Mesenteric fat pad (tissue), 1 donor: ENCODE measurements at places on chromosomes 4 and X. TPM values are rescaled to one million over a fixed set of nuclear protein-coding genes. Genes with fewer than 3 reads are reported as not detected.

DNA sequence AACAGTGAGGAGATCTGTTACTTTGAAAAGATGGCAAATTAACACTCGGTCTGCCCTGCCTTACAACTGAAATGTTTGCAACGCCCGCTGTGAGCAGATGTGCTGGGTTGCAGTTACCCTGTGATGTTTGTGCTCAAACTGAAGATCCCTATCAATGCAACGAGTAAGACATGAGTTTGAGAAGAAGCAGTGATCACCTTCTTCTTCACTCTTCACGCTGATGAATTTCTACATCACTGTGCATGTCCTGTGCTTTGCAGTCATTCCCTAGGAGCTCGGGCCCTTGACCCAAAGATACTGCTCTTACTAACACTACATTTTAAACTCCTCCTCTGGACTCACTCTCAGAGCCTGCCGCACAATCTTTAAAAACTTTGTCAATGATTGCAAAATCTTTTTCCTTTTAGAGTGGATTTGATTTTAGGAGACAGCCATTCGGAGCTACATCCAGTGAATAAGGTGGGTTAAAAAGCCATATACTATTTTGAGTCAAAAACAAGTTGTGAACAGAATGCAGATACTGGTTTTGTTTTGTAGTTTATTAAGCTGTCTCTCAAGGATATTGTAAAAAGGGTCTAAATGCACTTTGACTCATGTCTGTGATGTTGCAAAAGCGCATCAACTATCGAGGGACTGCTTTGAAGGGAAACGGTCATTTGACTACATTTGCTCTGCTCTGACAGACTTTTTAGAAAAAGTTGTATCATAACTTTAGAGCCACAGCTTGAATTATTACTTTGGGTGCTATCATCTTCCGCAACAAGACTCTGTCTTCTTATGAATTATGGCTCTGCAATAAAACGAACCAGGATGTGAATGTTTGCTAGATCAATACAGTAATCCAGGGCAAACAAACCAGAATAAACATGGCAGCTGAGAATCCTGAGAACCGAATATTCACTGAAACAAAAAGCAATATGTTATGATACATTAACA lies 5.7 kb upstream of the RHOH start:
- no peak for DNase-seq

GRCh38 chr4:87669373-87669772 lies 19.3 kb downstream of the DMP1 start:
- DNase-seq: no peak

WDFY3 gene
- 124 TPM for total RNA-seq

DNA sequence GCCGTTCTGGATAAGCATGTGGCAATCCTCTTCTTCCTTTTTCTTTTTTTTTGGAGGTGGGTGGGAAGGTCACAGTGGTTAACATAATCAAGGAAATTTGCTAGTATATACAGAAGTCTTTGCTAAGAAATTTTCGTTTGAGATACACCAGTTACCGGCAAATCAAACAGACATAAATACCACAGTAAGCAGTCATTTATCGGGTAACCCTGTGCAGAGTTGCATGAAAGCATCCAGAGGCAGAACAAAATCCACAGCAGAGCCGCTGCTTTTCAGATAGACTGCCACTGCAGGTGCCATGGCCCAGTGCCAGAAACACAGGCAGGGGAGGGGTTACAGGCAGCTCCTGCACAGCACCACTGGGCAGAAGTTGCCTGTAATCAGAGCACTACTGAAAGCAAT lies 179.1 kb upstream of the MAB21L2 start:
- no peak for DNase-seq

GRCh38 chr4:188701952-188702351 lies 562.7 kb downstream of the TRIML1 start:
- DNase-seq: no peak

ETDB gene
- total RNA-seq: not detected

GRCh38 chrX:20224814-20225487 lies 41.8 kb downstream of the RPS6KA3 start:
- DNase-seq: no peak

BGN gene
- 72.1 TPM for total RNA-seq

ART3 gene
- total RNA-seq: not detected

DNA sequence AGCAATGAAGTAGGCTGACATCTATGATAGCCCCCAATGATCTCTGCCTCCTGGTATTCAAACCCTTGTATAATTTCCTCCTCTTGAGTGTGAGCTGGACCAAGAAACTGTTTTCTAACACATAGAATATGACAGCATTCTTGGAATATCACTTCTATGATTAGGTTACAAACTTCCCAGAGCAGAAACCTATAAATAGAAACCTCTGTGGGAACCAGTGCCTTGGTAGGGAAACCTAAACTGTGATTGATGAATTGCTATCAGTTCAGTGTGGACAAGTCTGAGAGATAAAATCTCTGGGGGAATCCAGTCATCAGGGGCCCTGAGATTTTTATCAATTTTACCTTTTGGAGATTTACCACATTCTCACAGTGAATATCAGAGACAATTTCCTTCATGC lies 756.5 kb upstream of the AGA start:
- no peak for DNase-seq

GRCh38 chrX:69546417-69546816 lies 42.3 kb downstream of the NALF2 start:
- no peak for DNase-seq

ZAR1 gene
- not detected for total RNA-seq

DNA sequence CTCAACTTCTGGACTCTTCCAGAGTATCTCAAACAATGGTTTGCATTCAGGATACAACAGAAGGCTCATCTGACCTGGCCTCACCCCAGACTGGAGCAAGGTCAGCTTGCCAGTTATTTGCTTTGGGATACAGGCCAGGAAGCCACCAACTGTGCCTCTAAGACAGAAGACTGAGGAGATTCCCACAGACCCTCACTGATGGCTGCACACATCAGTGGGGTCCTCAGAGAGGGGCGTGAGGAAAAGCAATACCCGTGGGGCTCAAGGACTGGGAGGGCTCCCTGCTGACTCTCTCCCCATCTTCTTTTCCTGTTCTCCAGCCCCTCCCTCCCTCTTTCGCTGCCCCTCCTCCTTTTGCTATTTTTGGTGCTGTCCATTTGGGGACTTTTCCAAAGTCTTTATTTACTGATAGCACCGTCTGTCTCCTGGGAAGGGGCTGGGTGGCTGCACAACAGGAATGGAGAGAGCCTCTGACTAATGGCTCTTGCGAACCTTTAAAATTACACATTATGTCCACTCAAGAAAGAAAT lies 23.2 kb downstream of the RELL1 start:
- no peak for DNase-seq

CT83 gene
- not detected for total RNA-seq

DNA sequence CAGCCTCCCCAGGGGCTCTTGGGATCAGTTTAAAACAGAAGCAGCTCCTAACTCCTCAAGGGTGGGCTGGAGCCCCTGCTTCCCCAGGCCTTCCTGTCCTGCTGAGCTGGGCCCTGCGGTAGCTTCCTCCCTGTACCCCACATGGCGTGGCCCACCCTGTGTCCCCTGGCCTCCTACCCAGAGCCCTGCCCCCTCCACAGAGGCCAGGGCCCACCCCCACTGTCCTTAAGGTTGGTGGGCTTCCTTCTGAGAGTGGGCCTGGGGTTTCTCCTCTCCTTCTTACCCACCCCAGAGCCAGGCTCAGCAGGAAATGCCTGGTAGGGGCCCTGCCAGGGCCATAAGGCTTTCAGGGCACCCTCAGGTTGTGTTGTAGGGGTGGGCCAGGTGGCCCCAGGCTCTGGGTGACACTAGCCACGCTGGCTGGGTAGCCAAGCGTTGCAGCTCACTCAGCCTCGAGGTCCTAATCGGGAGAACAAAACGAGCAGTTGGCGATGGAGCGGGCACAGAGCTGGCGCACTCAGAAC lies 11.6 kb downstream of the SH3BP2 start:
- DNase-seq: no peak

- no peak for DNase-seq
These were observed 645.9 kb upstream of the INTU start for GRCh38 chr4:126986828-126987227.

DNA sequence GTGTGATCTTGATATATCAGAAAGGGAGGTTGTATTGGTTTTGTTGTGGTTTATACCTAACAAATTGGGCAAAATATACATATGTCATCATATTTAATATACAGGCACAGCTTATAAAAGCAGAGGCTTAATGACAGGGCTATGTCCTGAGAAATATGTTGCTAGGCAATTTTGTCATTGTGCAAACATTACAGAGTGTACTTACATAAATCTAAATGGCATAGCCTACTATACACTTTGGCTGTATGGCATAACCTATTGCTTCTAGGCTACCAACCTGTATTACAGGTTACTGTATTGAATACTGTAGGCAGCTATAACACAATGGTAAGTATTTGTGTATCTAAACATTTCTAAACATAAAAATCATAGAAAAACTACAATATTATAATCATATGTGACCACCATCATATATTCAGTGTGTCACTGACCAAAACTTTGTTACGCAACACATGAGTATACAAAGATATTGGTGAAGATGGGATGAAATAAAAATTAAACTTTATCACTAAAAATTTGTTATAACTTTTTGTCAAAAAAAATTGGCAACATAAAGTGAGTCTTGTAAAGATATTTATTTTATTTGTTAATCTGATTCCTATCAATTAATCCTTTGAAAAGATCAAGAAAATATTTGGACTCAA lies 414.0 kb upstream of the HS3ST1 start:
- no peak for DNase-seq

GRCh38 chr4:27742816-27743215 lies 882.2 kb downstream of the STIM2 start:
- DNase-seq: no peak

RNF128 gene
- total RNA-seq: 0.55 TPM

DNA sequence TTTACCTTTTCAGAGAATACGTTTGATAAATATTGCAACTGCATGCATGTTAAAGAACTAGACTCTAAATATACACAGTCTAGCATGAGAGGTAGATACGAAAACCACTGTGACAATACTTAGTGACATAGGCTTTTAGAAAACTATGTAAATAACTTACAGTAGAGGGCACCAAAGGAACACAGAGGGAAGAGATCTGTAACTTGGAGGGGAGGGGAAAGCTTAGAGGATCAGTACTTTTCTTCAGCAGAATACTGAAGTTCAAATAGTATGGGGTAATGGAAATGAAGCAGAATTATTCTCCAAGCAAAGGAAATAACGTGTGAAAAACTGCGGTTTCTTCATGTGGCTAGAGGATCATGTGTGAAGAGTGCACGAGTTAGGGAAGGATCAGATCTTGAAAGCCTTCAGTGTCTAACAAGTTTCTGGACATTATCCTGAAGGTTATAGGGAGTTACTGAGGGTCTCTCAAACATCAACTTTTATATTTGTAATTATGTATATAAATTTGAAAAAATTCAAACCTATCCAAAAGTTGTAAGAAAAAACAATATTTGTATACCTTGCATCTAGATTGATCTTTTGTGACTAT lies 264.3 kb downstream of the NPFFR2 start:
- DNase-seq: no peak

TLR3 gene
- 10.9 TPM for total RNA-seq

DNA sequence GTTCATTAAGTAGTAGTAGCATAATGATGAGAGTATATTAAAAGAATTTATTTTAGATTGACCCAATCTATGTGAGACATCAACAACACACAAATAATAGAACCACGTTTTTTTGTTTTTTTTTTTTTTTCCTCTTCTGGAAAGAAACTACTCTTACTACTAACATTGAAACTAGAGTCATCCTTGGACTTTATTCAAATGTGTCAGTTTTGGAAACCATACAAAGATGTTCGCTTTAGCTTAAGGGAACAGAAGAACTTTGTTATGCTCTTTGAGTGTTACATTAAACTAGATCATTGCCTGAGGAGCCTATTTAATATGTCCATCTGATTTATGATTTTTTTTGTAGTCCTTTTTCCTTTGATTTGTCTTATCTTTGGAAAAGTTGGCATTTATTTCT lies 166.7 kb downstream of the RPA4 start:
- DNase-seq: no peak

DNA sequence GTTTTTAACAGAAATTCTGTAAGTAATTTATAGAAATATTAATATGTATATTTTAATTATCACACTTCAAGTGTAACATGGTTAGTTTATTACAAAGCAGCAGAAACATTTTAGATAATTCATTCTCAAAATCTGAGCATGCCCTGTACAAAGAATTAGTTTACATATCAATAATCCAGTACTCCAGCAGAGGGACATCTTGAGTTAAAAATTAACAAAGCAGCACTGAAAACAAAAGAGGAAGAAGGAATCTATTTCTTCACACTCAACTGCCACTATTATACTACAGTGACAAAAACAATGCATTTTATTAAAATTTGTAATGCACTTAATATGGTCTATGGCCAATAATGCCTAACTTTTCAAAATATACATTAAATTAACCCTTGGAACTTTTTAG lies 179.1 kb upstream of the KLHL4 start:
- no peak for DNase-seq

DNA sequence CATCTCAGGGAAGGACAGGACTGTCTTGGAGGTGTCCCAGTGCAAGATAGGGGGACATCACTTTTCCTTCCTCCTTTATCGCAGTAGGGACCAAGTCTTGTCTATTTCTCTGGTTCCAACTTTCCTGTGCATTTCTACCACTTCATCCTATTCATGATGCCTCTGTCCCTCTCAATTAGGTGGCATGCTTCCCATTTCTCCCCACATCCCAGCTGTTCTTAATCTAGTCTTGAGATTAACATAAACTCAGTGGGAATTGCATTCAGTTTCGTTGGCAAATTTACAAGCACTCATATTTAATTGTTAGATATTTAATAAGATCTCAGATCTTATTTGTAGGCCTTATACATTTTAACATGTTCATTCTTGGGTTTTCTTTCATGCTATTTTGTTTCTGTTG lies 15.7 kb upstream of the ODAM start:
- DNase-seq: no peak

DNA sequence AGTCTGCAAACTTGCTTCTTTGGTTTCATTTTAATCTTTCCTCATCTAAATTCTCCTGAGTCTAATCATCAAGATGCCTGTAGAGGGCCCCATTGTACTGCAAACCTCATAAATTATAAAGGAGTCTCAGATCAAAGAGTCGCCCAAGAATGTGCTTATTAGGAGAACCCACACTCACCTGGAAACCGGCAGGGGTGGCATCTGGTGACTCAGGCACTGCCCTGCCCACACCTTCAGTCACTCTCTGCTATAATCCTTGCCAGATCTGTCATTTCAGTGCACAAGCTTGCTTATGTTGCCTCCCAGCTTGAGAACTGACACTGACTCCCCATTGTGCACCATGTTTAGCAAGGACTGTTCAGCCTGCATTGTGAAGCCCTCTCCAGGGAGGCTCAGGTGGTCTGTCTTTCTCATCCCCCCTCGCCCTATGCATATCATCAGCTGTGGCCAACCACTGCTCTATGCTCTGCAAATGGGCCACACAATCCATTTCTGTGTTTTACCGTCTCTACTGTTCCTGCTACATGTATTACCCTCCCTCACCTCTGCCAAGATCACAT lies 12.4 kb downstream of the EPGN start:
- DNase-seq: no peak

POU3F4 gene
- total RNA-seq: not detected

- DNase-seq: no peak
These were observed 298.9 kb upstream of the PUDP start for GRCh38 chrX:7446815-7447214.

GRCh38 chrX:28135378-28136047 lies 154.3 kb upstream of the DCAF8L1 start:
- no peak for DNase-seq

REPS2 gene
- total RNA-seq: 6.1 TPM
